Activated T-cell treated with anti-CD3 and anti-CD28 coated beads, Interleukin-2, amount 50 U/mL, for 4 hours (primary cell): ENCODE measurements at places on chromosomes 1 and 21. TPM values are rescaled to one million over a fixed set of nuclear protein-coding genes. Genes with fewer than 3 reads are reported as not detected.

- DNase-seq = no peak
Measured at GRCh38 chr1:201426479-201427310, 5.2 kb upstream of the TNNI1 start.

GRCh38 chr1:214155987-214156625 lies 124.9 kb upstream of the SMYD2 start:
- no peak for DNase-seq

GRCh38 chr1:210252621-210253051 lies 20.0 kb downstream of the SERTAD4 start:
- no peak for DNase-seq

The CD244 gene
- total RNA-seq = 0.53 TPM

- no peak for DNase-seq
Measured at GRCh38 chr21:36926989-36927718, 39.3 kb downstream of the HLCS start.
